ENCODE measurements at places on chromosomes 12 and 14. TPM values are rescaled to one million over a fixed set of nuclear protein-coding genes. Genes with fewer than 3 reads are reported as not detected.

PRKAB1 gene
- 34.6 TPM for total RNA-seq

SOAT2 gene
- total RNA-seq: not detected

RIMBP2 gene
- not detected for total RNA-seq

ADAM21 gene
- not detected for total RNA-seq

CLEC2B gene
- total RNA-seq: 220 TPM

GRCh38 chr14:29223947-29224346 lies 457.4 kb downstream of the FOXG1 start:
- DNase-seq: no peak

GRCh38 chr12:789852-790563 lies 37.6 kb downstream of the WNK1 start:
- DNase-seq: no peak

DNA sequence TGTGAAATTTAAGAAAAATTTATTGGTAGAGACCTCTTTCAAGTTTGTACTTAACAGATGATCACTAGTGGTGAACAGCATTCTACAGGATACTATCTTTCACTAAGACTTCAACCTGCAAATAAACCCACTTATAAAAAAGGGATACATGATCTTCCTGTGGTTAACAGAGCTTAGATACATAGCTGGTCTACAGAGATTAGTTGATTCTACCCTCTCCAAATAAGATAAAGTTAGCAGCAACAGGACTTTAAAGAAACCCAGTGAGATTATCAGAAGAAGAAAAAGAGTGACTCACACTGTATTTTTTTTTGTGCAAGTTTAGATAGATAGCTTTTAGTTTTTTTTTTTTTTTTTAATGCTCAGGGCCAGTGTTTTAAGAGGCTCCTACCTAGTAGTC lies 34.5 kb downstream of the USP44 start:
- DNase-seq: no peak

GRCh38 chr12:114809097-114809496 lies 125.1 kb upstream of the TBX3 start:
- no peak for DNase-seq

GRCh38 chr14:93010522-93011140 lies 87.7 kb downstream of the CHGA start:
- DNase-seq: no peak

DNA sequence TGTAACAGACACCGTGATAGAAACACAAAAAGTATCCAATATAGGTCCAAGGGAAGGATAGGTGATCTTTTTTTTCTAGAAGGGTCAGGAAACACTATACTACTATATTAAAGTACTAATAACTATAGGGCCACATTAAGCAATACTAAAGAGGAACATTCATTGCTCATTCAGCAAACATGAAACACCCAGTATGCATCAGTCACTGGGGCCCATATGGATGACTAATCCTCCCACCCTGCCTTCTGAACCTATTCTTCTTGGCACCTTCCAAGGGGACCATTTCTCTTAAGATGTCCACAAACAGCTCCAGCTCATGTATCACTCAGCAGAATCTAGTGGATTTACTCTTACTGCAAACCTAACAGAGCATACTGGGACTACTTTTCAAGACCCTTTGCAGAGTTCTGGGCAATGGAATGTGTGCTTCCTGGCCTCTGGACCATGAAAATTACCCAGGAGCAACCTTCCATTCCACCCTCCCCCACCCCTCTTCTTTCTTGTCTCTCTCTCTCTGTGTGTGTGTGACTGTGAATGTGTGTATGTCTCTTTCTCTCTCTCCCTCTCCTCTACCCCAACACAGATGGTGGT lies 187.9 kb downstream of the EPS8 start:
- no peak for DNase-seq
